DMS79 treated with DMSO at 0.1 percent for 48 hours (cell line): ENCODE measurements at places on chromosomes 12 and 14.

DNA sequence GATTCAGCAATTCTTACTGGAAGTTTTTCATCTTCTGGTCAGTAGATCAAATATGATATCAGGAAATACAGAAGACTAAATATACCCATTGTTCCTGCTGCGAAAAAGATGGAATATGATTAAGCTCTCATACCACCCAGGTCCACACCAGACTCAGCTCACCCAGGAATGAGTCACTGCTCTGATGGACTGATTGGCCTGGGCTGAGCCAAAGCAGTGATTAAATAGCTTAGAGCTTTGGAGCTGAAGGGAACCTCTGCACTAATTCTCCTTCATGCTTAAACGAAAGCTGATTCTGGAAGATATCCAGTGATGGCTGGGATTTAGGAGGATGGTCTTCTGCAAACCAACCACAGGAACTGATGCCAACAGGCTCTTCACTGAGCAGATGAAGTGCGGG lies 62.0 kb upstream of the SYT1 start:
- peak; percentile 21 for DNase-seq

DNA sequence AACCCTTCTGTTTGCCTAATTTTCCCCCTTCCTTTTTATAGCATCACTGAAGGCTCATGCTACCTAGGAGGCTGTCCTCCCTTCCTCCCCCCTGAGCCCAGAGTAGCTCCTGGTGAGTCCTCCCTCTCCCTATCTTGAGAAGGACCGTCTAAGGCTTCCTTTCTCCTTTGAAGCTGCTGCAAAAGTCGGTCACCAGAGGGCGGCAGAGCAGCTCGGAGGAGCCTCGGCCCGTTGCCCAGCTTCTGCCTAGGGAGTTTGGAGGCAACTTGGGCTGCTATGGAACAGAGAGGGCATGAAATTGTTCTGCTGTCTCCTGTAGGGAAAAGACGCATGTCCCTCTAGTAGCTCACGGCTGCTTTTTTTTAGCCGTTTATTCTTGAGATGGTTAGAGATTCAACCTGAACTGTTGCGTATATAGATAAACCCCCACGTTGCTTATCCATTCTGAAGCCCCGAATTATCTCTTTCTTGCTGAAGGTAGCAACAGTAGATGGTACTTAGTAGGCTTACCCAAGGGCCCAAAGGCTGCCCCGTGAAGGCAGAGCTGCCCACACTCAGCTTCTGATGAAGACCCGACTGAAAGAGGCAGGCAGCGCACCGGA lies 5.7 kb downstream of the WNT5B start:
- peak; percentile 59 for DNase-seq

DNA sequence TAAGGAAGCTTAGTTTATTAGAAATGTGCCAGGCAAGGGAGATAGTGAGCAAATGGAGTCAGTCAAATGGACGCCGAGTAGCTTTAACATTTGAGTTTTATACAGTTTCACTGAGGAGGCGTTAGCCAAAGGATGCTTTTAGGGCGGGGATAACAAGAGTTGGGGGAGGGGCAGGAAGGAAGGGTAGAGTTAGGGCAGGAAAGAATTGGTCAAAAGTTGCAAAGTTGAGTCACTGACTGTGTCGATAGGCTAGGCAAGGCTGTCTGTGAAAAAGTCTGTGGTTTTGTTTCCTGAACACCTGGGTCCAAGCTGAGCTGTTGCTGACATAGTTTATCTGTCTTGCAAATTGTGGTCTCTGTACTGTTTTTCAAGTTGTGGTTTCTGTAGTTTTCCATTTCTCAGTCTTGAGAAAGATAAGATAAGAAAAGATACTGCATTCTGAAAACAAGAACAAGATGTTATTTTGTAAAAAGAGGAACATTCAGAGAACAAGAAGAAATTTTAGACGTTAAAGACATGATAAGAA lies 62.6 kb upstream of the RESF1 start:
- DNase-seq, result no peak

GRCh38 chr12:64085996-64086395 lies 136.1 kb downstream of the KICS2 start:
- no peak for DNase-seq

GRCh38 chr12:108289350-108290161 lies 49.6 kb downstream of the CMKLR1 start:
- DNase-seq, result no peak

GRCh38 chr14:94979891-94980290 lies 177.4 kb downstream of the DICER1 start:
- DNase-seq, result no peak
